Activated CD4-positive, alpha-beta T cell treated with anti-CD3 and anti-CD28 coated beads, Interleukin-2, amount 50 U/mL, for 24 hours (primary cell): ENCODE measurements at places on chromosomes 13 and 19.

- DNase-seq, result no peak
Measured at GRCh38 chr13:21884299-21884909, 213.5 kb downstream of the FGF9 start.

DNA sequence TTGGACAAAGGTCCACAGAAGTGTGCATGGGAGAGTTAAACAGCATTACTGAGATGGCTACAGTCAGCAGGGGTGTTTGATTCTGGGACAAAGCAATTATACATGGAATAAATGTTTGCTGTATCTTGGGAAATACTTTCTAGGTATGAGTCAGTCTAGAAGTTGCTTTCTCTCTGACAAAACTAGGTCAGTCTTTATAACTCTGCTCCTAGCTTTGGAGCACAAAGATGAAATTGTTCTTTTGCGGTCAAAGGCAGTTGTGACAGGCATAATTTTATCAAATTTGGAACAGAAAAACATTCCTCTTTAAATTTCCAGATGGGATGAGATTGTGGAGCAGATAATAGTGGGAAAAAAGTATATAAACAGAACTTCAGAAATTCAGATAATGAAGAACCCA, 1045.4 kb upstream of the MIR17HG start:
- no peak for DNase-seq

DNA sequence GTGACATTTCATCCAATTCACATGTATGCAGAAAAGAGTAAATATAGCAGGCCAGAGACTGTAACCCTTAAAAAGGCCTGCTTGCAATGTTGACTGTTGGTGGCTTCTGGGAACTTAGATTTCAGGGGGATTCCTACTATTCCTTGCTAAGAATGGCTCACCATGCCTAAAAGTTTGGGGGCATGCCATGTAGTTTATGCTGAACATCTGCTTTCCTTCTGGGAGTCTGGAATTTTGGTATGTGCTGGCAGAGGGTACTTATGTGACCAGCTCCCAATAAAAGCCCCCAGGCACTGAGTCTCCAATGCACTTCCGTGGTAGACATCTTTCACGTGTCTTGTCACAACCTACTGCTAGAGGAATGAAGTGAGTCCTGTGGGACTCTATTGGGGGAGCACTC, 88.4 kb upstream of the PCDH8 start:
- no peak for DNase-seq

GRCh38 chr19:19587771-19588170, 30.7 kb downstream of the PBX4 start:
- no peak for DNase-seq

GRCh38 chr19:39372941-39373340, 18.0 kb downstream of the PAF1 start:
- DNase-seq, result no peak

DNA sequence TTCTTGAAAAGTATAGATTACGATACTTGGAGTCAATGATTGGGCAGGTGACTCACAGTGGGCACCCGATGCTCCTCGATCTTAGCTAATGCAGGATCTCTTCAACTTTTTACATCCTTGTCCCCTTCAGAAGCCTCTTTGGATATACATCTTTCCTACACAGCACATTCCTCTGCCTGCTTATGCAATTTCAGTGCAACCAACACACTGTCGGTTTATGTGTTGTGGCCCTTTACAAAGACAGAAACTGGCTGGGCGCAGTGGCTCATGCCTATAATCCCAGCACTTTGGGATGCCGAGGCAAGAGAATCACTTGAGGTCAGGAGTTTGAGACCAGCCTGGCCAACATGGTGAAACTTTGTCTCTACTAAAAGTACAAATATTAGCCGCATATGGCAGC, 2.6 kb downstream of the GPR42 start:
- DNase-seq, result no peak

GRCh38 chr13:19967621-19968020, 9.1 kb downstream of the ZMYM2 start:
- DNase-seq, result no peak

GRCh38 chr19:27772059-27772458, 1440.9 kb downstream of the UQCRFS1 start:
- no peak for DNase-seq

GRCh38 chr19:18847549-18848463, 16.0 kb downstream of the UPF1 start:
- DNase-seq, result no peak

GRCh38 chr13:55553701-55554100, 1587.0 kb upstream of the PRR20A start:
- no peak for DNase-seq

GRCh38 chr13:73419186-73419585, 360.4 kb downstream of the KLF5 start:
- DNase-seq, result no peak

DNA sequence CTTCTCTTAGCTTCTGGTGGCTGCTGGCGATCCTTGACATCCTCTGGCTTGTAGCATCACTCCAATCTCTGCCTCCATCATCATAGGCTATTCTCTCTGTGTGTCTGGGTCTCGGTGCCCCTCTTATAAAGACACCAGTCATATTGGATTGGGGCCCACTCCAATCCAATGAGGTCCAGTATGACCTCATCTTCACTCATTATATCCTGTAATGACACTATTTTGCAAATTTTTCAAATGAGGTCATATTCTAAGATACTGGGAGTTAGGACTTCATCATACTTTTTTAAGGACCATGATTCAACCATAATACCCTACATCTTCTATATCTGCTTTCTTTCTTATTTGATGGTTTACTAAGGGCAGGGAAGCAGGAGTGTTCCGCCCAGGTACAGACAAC, 12.0 kb upstream of the SLC46A3 start:
- DNase-seq, result no peak

GRCh38 chr19:12880551-12881171, 588 bp downstream of the DNASE2 start:
- DNase-seq, result no peak

DNA sequence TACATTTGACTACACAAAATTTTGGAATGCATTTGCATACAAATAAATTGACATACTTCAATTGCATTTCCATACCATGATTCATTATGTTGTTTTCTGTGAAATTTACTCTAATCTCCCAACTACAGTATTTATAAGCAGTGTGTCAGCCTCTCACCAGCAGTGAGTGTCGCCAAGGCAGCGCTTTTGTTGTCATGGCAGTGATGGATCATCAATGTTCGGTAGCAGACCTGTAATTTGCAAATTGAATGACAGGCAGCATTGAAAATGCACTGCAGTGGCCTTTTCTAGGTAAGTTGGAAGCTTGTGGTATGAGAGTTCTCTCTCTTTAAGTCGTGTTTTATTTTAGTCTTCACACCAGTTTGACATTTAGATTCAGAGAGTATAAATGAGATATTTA, 534.1 kb downstream of the PCDH17 start:
- no peak for DNase-seq

DNA sequence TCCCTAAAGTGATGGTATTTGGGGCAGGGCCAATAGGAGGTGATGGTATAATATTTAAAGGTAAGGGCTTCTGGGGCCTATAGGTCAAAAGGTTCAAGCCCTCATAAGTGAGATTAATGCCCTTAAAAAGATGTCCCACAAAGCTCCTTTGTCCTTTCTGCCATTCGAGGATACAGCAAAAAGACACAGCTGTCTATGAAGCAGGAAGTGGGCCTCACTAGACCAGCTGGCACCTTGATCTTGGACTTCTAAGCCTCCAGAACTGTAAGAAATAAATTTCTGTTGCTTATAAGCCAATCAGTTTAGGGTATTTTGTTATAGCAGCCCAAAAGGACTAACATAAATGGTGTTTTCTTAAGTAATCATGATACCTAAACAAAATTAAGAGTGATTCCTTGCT, 27.2 kb upstream of the POU4F1 start:
- DNase-seq, result no peak

DNA sequence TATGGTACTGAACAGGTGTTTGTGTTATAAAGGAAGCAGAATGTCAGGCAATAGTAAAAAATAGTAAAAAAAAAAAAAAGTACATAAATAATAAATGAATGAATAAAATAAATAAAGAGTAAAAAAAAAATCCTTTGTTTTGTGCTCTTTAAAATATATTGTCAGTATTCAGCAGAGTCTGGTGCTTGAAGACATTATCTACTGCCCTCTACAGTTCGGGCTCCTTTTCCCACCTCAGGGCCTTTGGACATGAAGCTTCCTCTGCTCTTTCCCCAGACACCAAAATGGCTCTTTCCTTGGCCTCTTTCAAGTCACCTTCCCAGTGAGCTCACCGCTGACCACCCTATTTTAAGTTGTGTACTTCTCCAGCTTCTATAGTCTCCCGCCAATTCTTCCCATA, 137.5 kb downstream of the TNFRSF19 start:
- no peak for DNase-seq

DNA sequence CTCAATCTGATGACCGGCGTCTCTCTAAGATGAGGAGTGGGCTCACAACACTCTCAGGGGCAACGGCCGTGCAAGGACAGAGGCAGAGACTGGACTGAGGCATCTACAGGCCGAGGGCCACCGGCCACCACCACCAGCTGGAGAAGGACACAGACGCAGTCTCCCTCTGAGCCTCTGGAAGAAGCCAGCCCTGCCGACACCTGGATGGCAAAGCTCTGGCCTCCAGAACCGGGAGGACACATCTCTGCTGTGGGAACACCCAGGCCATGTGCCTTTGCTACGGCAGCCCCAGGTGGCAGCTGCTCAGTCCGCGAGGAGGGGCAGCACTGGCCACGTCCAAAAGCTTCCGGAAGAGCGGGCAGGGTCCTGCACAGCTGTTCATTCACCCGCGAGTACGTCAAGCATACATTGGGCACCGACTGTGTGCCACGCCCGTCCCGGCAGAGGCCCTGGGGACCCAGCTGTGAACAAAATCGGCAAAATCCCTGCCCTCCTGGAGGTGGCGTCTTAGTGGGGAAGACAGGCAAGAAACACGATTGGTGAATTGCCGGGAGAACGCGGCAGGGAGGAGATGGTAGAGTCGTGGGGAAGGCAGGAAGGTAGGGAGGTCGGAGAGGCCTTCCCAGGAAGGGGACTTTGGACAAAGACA, 17.1 kb downstream of the C2CD4C start:
- no peak for DNase-seq

DNA sequence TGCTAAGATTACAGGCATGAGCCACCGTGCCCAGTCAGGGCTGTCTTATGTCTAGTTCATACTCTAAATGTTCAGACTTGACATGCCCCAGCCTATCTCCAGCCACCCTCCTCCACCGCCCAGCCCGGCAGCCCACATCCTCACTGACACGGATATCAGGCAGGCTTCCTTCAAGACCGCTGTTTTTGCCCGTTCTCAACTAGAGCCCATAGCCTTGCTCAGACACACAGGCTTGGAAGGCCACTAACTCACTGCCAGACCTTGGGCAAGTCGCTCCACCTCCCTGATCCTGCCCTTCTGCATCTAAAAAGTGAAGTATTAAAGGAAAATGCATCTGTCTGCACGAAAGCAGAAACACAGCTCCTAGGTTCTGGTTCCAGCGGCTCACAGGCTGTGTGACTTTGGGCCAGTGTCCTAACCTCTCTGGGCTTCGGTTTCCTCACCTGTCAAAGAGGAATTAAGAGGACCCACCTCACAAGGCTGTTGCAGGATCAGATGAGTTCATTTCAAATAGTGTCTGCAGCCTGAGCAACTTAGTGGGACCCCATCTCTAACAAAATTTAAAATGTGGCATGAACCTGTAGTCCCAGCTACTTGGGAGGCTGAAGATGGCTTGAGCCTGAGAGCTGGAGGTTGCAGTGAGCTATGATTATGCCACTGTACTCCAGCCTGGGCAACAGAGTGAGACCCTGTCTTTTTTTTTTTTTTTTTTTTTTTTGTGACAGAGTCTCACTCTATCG, 14.5 kb upstream of the CERS4 start:
- peak; percentile 6 for DNase-seq

- DNase-seq, result no peak
Measured at GRCh38 chr19:11570039-11570462, 7.4 kb downstream of the ACP5 start.

DNA sequence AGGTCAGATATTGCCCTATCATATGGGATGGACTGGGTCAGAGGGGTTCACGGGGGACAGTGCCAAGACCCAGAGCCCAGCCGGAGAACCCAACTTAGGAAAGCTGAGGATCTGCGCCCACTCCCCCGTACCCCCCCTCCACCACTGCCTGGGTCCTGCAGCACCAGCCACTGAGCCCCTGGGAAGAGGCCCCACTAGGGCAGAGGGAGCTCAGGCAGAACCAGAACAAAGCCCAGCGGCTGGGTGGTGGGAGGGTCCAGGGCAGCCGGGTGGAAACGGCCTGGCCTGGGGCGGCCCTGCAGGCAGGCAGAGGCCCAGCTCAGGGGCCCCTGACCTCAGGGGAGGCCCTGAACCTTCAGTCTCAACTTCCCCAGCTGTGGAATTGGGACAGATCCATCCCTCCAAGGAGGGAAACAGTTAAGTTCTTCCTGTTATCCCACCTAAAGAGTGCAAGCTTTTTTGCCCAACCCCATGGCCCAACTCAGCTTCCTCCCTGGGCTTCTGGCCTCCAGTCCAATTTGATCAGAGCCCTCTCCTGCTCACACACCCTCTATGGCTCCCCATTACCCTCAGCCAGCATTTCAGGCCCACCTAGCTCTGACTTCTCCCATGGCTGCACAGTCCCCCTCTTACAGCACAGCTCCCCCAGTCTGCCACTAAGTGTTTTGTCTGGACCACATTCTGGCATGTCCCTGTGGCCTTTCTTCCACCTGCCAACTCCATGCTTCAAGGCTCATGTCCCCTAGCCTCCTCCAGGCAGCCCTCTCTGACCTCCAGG, 3.1 kb downstream of the NR2F6 start:
- no peak for DNase-seq
